ENCODE measurements at places on chromosomes 7 and 10. TPM values are rescaled to one million over a fixed set of nuclear protein-coding genes. Genes with fewer than 3 reads are reported as not detected.

SPRN gene
- polyA plus RNA-seq, result 0.58 TPM

HBP1 gene
- 34.8 TPM for polyA plus RNA-seq

CELF2 gene
- 17.6 TPM for polyA plus RNA-seq

SYT15 gene
- polyA plus RNA-seq, result 1.5 TPM

PON1 gene
- polyA plus RNA-seq, result not detected

CC2D2B gene
- 1.0 TPM for polyA plus RNA-seq

ERVW-1 gene
- polyA plus RNA-seq, result not detected

MYOF gene
- polyA plus RNA-seq, result 1.5 TPM

PLAU gene
- 18.3 TPM for polyA plus RNA-seq

HGF gene
- polyA plus RNA-seq, result 0.80 TPM

ARPC1B gene
- 348 TPM for polyA plus RNA-seq

GRCh38 chr7:29177963-29178600 lies 16.5 kb upstream of the CHN2 start:
- peak; percentile 77 for DNase-seq

DNA sequence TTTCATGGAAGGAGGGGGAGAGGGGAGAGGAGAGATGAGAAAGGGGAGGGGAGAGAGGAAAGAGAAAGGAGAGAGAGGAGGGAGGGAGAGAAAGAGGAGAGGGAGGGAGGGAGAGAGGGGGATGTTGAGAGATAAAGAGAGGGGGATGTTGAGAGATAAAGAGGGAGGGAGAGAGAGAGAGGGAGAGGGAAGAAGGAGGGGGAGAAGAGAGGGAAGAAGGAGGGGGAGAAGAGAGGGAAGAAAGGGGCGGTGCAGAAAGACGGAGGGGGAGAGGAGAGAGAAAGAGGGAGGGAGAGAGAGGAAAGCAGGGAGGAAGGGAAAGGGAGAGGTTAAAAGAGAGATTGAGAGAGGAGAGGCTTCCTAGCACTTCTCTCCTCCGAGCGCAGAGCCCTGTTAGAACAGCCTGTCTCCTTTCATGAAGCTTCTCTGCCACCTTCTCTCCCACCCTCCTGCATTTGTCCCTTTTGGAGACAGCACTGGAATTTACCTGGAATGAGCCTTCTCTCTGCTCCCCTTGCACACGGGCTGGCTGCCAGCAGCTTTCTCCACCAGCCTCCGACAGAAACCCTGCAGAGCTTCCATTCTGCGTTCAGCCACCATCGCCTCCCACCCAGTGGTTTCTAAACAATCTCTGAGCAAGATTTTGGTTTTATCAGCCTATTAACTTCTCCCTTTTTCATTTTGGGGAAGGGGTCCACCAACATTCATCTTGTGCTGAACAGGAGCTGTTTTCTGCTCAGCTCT lies 74.0 kb upstream of the CARD11 start:
- no peak for DNase-seq

DNA sequence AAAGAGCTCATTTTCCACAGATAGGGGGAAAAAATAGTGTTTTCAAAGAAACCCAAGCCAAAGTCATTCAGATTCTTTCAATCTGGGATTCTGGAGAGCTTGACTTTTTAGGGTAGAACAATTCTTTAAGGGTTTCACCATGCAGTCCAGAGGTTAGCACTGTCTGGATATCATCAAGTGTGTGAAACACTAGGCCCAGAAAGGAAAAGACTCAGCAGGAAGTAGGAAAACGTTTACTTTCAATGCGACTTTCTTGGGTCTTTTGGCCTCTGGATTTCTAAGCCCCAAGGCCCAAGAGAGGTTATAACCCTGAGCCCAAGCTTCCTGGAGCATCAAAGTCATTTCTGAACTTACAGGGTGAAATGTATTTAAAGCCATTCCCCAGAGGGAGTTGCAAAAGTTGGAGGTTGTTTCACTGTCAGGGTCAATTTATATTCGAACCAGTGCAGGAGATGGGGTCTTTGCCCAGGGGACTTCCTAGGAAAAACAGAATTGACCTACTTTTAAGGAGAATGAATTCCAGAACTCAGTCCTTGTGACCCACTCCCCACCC lies 158.0 kb downstream of the C7orf25 start:
- no peak for DNase-seq

DNA sequence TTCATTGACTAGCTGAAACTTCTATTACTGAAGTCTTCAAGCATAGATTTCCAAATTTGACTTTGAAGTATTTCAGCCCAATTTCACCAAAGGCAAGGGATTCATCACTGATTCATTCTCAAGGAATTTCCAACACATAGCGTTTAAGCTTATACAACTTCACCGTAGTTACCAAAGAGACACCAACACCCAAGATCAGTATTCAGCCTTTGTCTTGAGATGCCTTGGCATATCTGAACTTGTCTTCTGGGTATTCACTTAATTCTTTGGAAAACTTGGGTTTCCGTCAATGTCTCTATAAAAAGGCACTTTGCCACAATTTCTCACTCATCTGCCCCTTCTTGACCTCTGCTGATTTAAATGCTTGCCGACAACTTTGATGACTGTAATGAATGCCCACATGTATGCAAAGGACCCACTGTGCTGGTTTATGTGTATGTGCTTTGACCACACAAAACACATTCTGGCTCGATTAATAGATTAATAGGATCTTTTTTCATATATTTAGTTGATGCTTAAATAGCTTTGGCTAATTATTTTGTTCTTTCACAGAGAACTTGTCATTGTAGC lies 49.6 kb downstream of the TES start:
- no peak for DNase-seq

DNA sequence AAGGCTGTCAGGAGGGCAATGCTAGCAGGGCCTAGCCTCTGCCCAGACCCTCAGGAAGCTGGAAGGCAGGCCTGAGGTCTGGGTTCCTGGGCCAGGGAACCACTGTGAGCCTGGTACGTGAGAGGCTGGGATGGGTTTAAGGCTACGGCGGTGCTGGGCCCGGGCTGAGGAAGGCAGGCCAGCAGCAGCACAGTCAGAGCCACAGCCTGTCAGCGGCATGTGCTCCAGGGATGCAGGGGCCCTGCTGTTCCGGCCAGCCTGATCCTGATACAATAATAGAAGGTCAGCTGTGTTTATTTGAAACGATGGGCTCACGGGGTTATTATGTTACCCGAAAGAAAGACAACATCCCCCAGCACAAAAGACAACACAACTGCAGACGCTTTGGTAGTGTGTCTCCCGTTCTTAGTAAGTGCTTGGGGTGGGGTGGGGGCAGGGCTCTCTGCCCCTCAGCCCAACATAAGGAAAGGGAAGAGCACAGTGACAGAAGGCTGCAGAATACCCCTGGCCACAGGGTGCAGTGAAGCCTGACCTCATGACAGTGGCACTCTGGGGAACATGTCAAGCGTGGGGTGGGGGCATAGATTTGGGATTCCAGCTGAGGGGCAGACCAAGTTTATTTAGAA lies 95.0 kb downstream of the COL13A1 start:
- DNase-seq, result peak; percentile 68

DNA sequence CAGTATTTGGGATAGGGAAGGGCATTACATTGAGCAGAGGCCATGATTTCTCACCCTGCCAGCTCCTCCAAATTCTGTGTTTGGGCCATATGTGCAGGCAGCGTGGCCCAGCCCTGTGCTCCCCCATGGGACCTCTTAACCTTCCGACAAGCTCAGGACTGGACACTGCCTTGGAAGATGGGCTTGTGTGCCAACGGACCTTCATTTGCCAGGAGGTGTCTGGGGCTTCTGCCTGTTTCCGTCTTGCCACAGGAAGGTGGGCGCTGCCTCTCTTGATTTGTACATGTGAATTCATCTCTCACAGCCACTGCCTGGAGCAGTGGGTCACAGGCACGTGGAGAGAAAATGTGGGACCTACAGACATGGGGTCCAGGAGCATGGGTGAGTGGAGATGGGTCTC lies 272.6 kb downstream of the CCSER2 start:
- no peak for DNase-seq

- DNase-seq, result no peak
Observed at GRCh38 chr7:99768471-99768870, 15.5 kb downstream of the CYP3A4 start.

DNA sequence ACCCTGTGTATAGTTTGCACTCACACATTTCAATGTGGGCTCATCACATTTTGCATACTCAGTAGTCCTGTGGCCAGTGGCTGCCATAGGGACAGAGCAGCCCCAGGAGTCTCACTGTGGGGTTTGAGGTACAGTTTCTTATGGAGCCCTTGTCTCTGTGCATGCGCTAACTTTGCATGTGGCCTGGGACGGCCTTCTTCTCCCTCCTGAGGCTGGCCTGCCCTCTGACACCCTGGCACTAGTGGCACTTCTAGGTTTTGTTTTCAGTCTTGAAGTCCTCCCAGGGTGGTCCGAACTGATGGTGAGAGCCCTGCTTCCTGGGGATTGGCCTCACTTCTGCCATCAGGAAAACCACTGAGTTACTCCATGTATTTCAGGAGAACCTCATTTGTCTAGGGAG lies 21.2 kb downstream of the NACAD start:
- DNase-seq, result peak; percentile 49

DNA sequence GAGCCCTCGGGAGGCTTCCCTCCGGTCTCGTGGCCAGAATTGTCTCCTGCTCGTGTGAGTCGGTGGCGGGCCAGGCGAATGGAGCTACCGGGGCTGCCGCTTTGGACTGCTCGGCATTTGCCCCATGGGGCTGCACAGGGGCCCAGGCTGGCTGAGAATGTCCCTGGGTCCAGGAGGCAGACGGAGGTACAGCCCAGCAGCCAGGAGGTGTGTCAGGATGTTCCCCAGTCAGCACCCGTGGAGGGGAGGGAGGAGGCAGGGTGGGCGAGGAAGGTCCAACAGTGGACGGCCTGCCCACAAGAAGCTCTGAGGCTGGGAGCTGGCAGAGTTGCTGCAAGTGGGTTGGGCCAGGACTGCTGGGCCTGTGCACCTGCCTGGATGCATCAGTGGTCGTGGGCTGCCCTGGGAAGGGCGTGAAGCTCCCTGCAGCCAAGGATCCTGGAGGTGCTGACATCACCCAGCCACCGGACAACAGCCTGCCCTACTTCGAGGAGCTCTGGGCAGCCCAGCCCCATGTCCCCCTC lies 46.4 kb downstream of the PDGFA start:
- DNase-seq, result peak; percentile 66

- no peak for DNase-seq
Observed at GRCh38 chr7:45482451-45482850, 91.7 kb upstream of the ADCY1 start.

DNA sequence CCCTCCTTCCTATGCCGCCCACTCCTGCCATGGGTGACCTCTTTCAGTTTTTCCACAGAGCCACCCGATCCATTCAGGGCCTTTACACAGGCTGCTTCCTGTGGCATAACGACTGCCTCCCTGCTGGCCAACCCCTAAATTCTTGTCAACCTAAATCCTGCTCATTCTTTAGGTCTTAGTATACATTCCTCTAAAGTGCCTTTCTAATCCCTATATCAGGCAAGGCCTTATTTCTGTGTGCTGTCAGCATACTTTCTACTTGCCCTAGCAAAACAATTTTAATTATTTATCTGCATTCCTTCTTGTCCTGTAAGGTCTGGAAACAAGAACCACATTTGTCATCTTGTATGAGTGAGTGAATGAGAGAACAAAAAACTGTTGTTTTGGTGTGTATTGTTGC lies 132.4 kb downstream of the DNAH11 start:
- no peak for DNase-seq

DNA sequence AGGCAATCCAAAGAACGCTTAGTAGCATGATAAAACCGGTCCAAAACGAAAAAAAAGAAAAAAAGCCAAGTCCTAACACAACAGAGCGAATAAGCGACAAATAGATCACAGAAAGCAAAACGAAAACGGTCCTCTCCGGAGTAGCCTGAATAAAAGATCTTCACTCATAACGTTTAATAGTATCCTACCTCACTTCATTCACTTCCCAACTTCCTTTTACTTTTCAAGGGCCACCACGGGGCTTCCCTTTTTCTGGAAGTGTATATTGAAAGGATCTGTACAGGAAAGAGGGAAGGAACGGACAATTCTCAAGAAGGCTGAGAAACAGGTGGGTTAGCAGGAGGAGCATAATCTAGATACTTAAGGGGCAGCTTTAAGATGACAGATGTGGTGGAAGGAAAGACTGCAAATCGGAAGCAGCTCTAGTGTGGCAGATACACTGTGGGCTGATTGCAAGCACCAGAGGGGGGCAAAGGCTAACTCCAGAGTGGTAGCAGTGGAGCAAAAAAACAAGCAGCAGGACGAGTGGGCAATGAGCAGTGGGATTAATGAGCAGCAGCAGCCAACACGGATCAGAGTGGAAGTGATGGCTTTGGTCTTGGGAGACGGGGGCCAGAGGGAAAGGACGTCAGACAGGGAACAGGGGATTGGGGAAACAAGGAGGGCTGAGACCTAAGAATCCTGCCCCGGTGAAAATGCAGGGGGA lies 866 bp downstream of the CNOT4 start:
- DNase-seq, result no peak

DNA sequence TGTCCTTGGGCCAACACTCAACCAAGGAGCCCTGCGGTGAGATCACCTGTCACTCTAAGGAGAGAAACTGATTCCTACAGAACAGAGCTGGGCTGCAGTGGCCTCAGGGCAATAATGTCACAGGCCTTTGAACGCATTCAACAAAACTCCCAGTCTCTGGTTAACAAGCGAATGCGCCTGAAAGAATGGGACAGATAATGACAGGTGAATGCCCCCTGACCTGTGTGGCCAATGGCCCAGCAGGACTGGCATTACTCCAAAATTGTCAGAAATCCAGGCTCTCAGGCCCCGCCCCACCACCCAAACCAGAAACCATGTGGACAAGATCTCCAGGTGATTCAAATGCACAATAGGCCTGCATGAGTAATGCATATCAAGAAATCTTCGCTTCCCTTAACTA lies 277.7 kb upstream of the KLF6 start:
- DNase-seq, result no peak

GRCh38 chr7:90756366-90756765 lies 160.2 kb downstream of the CDK14 start:
- DNase-seq, result no peak

DNA sequence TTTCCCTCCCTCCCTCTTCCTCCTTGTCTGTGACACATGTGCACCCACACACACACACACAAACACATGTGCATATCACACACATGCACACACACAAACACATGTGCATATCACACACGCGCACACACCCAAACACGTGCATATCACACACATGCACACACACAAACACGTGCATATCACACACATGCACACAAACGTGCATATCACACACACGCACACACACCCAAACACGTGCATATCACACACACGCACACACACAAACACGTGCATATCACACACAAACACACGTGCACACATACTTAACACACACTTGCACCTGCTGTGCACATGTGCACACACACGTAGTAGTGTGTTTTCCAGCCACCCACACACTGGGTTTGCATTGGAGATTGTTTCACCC lies 29.4 kb upstream of the KNDC1 start:
- no peak for DNase-seq

- no peak for DNase-seq
Observed at GRCh38 chr7:77819021-77819420, 20.4 kb downstream of the PHTF2 start.

All from spleen (tissue), 13 donors.